Activated CD4-positive, alpha-beta T cell treated with anti-CD3 and anti-CD28 coated beads, Interleukin-2, amount 50 U/mL, for 24 hours (primary cell): ENCODE measurements at places on chromosomes 5 and 9.

DNA sequence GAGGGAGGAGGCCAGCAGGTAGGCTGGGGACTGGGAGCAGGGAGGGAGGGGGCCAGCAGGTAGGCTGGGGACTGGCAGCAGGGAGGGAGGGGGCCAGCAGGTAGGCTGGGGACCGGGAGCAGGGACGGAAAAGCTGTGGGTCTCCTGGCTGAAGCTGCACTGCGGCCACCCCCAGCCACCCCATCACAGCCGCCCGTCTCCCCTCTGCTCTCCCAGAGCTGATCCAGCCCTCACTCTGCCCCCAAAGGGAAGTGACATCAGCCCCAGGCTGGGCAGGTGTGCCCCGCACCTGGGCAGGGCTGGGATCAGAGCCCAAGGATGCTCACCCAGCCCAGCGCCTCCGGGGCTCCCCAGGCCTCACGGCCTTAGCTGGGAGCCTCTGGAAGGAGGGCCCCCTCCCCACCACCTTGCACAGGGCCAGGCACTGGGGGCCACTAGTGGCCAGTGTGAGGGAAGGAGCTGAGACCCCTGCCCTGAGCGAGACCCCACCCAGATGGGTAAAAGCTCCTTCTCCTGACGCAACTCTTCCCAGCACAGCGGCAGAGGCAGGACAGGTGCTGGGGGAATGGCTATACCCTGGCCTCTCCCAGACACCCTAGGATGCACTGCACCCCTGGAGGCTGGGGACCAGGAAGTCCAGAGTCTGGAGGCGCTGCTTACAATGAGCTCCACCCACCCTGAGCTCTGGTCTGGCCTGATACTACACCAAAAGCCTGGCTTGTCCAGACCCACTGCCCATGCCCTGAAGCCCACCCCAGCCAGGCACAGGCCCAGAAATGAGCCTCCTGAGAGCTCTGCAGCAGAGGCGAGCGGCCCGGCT is 11.6 kb downstream of the AGPAT2 start:
- DNase-seq = no peak

DNA sequence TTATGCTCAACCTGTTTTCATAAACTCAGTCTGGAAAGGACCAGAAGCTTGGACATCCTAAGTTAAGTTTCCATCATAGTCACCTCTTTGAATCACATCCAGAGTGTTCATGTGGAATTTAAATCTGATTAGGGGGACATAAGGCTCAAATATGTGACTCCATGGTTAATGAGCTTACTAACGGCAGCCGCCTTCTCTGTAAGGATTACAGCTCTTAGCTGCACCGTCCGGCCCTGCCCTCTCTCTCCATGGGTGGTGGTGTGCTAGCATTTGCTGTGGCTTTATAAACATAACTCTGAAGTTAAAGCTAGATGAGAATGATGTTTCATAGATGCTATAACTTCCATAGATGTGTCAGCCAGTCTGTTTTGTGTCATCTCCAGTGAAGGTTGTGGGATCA is 156.5 kb downstream of the TRIO start:
- DNase-seq = no peak

DNA sequence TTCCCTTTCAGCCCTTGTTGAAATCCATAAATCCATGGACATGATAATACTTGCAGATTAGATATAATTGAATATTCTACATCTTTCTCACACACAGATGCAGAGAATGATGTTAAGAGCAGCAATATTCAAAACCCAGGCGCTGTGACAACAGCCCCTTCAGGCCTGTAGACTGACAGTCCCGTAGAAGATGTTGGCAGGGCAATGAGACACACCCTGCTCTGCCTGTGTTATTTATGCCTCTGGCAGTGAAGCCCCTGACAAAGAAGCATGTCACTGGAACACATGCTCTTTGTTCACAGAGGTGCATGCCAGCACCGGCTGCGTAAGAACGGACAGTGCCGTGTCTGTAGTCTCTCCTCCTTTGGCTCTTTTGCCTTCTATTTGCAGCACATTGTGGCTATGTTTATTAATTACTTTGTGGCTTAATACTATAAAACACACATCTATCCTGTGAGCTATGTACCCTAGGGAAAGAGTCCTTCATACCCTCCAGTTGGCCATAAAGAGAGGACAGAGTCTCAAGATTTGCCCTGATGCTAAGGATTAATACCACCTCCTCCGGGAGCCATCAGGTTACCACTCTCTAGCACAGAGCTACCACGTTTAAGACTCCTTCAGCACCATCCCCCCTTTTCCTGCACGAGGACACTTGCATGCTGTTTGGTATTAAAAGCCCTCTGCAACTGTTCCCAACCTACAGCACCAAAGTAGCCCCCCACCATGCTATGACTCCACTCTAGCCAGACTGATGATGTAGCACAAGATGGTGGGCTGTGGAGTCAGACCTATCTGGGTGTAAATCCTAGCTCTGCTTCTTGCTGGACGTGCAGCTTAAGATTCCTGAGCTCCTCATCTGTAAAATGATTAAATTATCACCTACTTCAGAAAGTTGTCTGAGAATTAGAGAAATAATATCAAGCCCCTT is 2.0 kb upstream of the ANP32B start:
- no peak for DNase-seq

DNA sequence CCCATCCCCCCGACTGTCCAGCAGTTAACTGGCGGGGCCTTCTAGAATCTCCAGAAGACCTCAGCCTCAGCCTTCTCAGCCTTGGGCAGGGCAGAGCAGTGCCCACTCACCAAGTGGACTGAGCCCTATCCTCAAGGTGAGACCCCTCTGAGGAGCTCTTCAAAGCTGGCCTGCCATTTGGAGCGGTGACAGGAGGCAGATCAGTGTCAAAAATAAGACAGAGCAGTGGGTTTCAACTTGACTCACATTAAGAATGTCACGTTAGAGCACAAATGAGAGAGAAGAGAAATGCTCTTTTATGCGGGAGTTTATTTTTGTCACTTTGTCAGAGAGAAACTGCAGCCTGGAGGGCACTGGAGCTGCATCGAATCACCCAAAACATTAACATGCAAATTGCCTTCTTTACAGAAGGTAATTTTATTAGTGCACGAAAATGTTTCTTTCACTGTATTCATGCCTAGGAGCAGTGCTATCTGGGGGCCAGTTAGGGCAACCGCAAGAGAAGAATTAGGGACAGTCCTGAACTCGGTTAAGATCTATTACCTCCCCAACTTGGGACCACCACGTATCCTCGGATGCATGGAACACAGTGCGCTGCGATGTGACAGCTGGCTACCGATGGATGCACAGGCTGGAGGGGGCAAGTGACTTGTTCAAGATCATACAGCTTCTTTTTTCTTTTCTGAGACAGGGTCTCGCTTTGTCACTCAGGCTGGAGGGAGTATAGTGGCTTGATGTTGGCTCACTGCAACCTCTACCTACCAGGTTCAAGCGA is 188.5 kb downstream of the DAB2IP start:
- no peak for DNase-seq

DNA sequence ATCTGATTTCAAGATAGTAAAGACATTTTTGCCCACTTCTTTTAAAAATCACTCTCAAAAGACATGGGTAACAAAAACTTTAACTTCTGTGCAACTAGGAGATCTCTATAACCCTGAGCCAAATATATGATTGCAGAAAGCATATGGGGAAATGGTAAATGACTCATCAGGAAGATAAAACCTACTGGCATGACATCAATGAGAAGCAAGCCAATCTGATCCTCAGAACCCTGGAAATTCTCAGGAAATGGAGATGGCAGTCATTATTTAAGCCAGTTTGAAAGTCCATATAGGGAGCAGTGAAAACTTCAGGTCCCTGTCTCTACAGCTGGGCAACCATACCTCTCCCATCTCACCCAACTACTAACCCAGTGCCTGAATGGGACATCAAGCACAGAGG is 249.7 kb upstream of the NREP start:
- DNase-seq = no peak
